Lung (tissue), 17 donors: ENCODE measurements at places on chromosomes 2 and 18. TPM values are rescaled to one million over a fixed set of nuclear protein-coding genes. Genes with fewer than 3 reads are reported as not detected.

- peak; percentile 61 for DNase-seq
Observed at GRCh38 chr2:197191177-197191939, 119.2 kb downstream of the ANKRD44 start.

KCNE4 gene
- 5.3 TPM for total RNA-seq

GRCh38 chr2:80943487-80943886 lies 638.9 kb upstream of the LRRTM1 start:
- DNase-seq: no peak

CHST9 gene
- total RNA-seq: 19.6 TPM

DNA sequence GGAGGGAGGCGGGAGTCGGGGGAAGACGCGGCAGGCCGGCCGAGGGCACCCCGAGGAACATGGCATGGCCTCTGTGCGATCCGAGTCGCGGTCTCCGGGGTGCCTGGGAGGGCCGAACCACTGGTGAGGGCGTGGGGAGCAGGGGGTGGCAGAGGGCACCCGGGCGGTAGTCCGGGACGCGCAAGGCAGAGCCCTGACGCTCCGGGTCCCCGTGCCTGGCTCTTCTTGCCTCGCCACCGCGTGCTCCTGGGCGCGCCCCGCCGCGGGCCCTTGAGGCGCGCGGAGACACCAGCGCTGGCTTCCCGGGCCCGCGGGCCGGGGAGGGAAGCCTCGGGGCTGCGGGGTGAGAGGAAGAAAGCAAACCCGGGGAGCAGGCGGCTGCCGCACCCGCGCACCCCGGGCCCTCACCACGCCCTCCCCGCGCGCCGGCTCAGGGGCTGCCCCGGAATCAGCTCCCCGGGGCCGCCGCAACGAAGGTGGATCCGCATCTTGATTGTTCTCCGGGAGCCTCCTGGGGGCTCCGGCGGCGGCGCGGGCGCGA lies 4.3 kb downstream of the SOX11 start:
- peak; percentile 54 for DNase-seq
